ENCODE measurements at places on chromosomes 12 and 14.

- DNase-seq: peak; percentile 71
Measured at GRCh38 chr14:35416108-35416750, 11.7 kb upstream of the NFKBIA start.

- DNase-seq: no peak
Measured at GRCh38 chr14:61581955-61582615, 113.2 kb upstream of the HIF1A start.

DNA sequence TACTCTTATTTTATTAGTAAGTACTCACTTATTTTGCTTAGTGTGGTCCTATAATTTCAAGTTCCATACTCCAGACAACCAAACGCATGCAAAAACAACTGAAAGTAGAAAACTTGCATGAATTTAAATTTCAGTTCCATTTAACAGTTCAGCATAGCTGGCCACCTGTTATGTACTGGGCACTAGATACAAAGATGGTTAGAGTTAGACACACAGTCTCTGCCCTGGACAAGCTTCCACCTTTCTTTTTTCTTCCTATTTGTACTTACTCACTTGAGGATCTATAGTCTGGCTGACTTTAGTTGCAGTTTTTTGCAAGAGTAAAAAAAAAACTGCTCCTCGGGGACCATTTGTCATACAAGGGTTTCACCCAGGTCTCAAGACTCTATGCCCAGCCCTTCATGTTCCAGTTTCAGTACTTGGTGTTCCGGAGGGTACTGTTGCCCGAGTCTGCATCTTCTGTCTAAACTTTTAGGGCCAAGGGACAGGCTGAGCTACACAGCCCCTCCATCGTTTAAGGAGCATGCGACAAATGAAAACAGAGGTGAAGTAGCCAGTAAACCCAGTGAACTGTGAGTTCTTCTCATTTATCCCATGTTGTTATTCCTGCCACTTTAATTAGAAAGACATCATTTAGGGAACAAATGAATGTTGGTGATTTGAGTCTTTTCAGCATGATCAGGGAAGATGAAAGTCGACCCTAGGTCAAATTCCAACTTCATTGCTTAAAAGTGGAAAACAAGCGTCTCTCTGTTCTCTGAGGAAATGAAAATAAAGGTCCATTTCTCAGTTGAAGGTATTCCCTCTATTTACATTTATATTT lies 22.3 kb downstream of the RPGRIP1 start:
- no peak for DNase-seq

DNA sequence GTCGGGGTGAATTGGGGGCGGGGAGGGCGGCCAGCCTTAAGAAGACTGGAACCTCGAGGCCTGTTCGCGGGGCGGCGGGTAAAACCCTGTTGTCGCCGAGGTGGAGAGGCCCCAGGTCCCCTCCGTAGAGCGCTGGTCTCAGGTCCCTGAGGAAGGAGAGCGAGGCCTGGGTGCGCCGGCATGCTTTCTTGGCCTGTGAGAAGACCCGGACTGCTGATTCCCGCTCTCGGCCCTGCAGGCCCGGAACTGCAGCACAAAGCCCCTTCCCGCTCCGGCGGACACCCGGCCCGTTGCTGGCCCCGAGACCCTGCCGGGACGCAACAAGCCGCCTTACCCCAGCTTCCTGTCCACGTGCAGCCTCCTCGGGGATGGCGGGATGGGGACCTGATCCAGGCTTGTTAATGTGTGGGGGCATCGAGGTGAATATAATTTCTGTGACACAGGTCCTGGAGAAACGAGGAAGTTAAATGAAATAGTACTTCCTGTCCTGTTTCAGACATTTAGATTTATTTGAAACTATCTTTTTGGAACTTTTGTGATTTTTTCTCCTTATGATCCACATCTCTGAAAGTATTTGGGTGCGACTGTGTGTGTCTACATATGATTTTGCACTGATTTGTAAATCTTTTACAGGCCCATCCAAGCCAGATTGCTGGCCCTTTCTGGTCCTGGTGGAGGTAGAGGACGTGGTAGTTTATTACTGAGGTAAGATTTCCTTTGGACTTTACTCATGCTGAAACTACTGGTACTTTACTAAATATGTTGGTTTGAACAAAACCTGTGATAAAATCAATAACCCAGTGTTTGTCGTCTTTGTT lies 600 bp downstream of the PNN start:
- DNase-seq: peak; percentile 9

- no peak for DNase-seq
Measured at GRCh38 chr12:57640175-57641042, 7.4 kb upstream of the B4GALNT1 start.

GRCh38 chr12:13538136-13538535 lies 341.6 kb downstream of the EMP1 start:
- no peak for DNase-seq

DNA sequence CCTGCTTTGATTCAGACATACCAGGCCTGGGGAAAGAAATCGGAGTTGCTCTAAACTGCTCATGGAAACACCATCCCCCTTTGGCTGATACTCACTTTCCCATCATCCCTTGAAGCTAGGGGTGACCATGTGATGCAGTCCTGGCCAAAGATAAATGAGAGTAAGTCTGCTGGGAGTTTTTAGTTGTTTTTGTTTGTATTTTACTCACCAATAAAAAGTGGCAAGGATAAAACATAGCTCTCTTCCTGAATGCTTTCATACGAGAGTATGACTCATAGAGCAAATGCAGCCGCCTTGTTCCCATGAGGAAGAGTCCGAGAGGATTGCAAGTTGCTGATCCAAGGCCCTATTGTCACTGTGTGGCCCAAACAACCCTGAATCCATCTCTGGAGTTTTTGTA lies 126.4 kb upstream of the TMEM132C start:
- DNase-seq: no peak

DNA sequence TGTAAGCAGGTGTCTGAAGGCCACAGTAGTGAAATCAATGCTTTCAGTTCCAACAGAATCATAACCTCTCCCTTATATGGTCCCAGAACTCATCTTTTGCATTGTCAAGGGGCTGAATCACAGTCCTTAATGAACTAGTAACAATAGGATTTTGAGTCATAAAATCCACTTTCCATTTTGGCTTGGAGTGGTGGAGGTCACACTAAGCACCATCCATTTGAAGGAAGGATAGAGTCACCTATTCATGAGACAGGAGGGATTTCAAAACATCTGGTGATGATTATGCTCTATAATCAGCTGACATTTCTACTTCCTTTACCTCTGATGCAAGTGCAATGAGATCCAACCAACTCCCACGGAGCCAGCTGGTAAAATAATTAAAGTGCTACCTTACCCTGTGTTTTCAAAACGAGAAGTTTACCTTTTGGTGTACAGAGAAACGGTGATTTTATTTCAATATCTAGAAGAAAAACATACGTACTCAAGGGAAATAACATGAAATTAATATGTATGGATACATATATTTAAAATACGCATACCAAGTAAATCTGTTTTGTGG lies 59.1 kb downstream of the TMEM132D start:
- DNase-seq: no peak

GRCh38 chr12:71840231-71840847 lies 780 bp downstream of the TBC1D15 start:
- DNase-seq: no peak

- no peak for DNase-seq
Measured at GRCh38 chr12:107159384-107159900, 66.1 kb upstream of the CRY1 start.

GRCh38 chr12:130354407-130354806 lies 16.7 kb downstream of the PIWIL1 start:
- no peak for DNase-seq

GRCh38 chr12:23948291-23948690 lies 1.2 kb downstream of the SOX5 start:
- no peak for DNase-seq

DNA sequence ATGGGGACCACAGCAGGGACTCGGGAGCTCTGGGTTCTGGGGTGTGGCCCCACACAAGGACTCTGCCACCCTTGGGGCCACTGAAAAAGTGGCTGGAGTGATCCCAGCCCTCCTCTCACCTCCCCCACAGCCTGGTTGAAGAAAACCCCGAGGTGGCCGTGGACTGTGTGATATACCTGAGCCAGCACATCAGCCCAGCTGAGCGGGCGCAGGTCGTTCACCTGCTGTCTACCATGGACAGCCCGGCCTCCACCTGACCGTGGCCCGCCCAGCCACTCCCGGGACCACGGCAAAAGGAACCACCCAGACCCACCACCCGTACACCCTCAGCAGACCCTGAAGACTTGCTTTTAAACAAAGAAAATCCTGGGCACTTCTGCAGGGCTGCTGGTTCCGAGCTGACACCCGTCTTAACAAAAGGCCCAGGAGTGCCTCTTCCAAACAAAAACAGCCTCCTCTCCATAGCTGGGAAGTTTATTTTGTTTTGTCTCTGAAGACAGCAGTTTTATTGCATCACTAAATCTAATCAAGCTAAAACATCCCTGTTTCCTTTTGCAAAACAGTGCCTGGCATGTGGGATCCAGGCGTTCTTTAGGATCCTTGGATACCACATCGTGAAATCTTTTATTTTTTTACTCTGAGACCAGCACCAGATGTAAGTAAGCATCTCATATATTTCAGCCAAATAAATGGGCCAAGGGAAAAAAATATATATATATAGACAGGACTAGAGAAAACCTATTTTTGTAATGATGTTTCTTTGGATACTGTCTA lies 42.8 kb downstream of the FOXN4 start:
- DNase-seq: no peak

DNA sequence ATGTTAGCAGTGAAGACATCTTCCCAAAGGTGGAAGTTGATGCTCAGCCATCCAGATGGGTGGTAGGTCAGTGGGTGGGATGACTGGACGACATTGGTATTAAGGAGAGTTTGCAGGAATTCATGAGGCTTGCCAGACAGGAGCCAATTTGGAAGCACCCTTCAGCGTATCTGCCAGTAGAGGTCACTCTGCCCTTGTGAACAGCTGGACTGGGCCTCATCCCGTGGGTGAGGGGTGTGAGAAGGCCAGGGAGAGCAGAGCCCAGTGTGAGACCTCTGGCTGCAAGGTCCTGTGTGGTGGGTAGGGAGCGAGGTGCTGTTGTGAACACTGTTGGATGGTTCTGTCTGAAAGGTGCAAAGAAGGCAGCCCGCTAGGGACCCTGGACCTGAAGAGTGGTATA lies 37.7 kb downstream of the SLC5A8 start:
- no peak for DNase-seq

DNA sequence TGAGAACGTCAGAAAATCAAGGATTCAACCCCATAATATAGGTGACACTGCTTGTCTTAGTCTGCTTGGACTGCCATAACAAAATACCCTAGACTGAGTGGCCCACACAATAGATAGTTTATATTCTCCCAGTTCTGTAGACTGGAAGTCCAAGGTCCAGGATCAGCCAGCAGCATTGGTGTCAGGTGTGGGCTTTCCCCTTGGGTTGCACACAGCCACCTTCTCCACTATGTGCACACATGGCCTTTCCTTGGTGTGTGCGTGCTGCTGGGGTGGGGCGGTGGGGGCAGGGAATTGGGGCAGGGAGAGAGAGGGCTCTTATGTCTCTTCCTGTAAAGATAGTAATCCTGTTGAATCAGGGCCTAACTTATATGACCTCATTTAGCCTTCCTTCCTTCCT lies 106.4 kb downstream of the SLC25A47 start:
- no peak for DNase-seq

GRCh38 chr14:100034468-100034867 lies 30.8 kb upstream of the EVL start:
- no peak for DNase-seq

DNA sequence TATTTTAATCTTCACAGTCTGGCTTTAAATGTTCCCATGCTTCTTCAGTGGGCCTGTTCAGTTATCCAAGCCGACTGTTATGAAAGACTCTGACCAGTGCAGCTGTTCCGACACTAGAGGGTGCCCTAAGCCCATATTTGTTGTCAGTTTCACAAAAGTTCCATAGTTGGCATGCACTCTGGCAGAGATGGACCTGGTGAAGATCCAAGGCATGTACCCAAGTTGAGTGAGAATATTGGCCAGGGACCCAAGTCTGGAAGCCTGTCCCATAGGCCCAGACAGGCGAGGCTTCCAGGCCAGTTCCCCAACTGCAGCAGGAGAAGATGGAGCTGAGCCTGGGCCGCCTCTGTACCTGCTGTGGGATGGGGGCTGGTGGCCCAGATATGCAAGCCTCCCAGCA lies 27.4 kb upstream of the GUCY2C start:
- DNase-seq: peak; percentile 22

- DNase-seq: no peak
Measured at GRCh38 chr12:125083072-125083471, 17.8 kb downstream of the AACS start.

GRCh38 chr12:6765634-6766581 lies at the start of gene PTMS:
Gene PTMS, plus strand, starts transcription at chr12:6766363. Its CDS starts 343 bp downstream, at chr12:6766706.
- no peak for DNase-seq

- DNase-seq: no peak
Measured at GRCh38 chr12:64781280-64782190, 22.3 kb upstream of the GNS start.

DNA sequence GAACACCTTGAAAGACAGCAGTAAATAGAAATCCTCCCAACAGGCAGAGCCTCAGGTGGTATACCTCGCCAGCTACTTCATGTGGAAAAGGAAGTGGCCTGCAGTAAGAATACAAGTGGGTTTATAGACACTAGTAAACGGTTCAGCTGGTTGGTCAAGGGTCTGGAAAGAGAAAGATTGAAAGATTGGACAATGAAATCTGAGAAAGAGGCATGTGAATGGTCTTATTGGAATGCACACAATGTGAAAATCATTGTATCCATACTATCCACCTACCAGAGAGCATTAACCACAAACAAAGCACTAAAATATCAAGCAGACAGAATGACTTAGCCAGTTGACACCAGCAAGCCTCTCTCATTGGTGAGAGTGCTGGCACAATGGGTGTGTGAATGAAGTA lies 98.2 kb downstream of the SSPN start:
- DNase-seq: no peak

GRCh38 chr14:52312931-52313355 lies 1.2 kb upstream of the PTGER2 start:
- DNase-seq: no peak

GRCh38 chr12:112214064-112214463 lies 88.7 kb downstream of the TRAFD1 start:
- no peak for DNase-seq

- DNase-seq: no peak
Measured at GRCh38 chr12:6295094-6295811, 15.2 kb upstream of the PLEKHG6 start.

GRCh38 chr12:91109148-91109564 lies 2.1 kb downstream of the LUM start:
- peak; percentile 0 for DNase-seq

GRCh38 chr12:1083889-1084262 lies 92.9 kb downstream of the ERC1 start:
- no peak for DNase-seq

DNA sequence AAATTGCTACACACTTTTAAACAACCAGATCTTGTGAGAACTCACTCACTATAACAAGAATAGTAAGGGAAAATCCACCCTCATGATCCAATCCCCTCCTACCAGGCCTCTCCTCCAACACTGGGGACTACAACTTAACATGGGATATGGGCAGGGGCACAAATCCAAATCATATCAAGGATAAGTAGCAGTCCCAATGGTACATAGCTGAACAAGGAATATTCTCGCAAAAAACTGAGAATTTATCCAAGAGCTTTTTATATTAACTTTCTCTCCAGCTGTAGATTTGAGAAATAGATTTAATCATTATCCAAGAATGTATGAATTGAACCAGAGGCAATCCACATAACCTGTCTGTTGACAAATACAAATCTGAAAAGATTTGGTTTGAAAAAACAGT lies 185.2 kb downstream of the TMTC3 start:
- DNase-seq: no peak

All from activated gamma-delta T cell treated with anti-CD3 and anti-CD28 coated beads, Interleukin-2, amount 50 U/mL, for 16 hours (primary cell).